8988T (cell line): ENCODE measurements at places on chromosomes 7 and 10.

DNA sequence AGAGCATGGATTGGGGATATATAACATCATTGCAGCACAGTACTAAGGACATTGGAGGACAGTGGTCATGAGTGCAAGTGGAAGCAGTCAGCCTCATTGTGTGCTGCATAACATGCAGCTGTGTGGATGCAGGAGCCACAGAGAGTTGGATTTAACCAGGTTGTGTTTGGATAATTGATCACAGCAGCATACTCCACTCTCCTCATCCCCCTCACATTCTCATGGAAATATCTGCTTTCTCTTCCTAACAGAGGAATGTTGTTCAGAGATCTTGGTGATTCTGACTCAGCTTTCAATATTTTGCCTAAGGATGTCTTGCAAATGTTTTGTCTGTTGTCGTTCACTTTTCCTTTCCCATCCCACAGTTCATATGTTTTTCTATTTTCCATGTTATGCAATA is 31.8 kb upstream of the LSM8 start:
- no peak for DNase-seq

GRCh38 chr10:23994459-23995046 is 214.4 kb upstream of the KIAA1217 start:
- DNase-seq: no peak

- DNase-seq: peak; percentile 71
Observed at GRCh38 chr10:75230600-75231038, 5.1 kb downstream of the COMTD1 start.

DNA sequence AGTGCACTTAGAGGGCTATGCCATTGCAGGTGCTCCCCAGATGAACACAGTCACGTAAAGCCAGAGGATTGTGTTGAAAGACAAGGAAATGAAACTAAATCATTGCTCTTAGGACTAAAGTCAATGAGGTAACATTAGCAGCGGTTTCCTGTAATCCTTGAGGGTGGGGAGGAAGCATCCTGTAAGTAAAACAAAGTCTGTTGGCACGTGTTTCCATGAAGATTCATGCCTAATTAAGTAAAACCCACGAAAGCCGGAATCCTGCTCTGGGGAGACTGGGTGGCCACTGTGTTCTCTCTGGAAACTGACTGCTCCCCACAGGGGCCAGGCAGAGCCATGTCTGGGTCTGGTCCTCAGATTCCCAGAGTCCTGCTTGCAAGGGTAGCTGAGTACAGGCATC is 18.3 kb downstream of the STEAP1B start:
- no peak for DNase-seq

DNA sequence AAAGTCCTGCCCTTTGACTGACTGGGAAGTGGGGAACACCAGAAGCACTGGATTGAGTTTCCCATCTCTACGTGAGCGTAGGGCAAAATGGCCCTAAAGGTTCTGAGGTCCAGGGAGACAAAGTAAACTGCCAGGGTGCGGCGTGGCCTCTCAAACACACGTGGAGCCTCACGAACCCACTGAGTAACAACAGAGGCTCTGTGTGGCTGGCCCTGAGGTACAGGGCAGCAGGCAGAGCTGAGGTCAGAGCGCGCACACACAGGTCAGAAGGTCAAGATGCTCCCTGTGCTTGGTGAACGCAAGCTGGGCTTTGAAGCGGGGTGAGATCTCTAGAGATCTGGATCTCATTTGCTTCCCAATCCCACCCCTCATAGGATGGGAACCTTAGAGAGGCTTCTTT is 99.0 kb upstream of the ZMIZ1 start:
- no peak for DNase-seq
